Activated CD4-positive, alpha-beta T cell treated with anti-CD3 and anti-CD28 coated beads, Interleukin-2, Interleukin-4, amounts not matched to agents 100 ng/mL and 50 ng/mL, durations not matched to agents 16 hours and 8 hours (primary cell): ENCODE measurements at places on chromosomes 13 and 19.

- DNase-seq = no peak
Measured at GRCh38 chr19:29622166-29623070, 16.3 kb downstream of the POP4 start.

DNA sequence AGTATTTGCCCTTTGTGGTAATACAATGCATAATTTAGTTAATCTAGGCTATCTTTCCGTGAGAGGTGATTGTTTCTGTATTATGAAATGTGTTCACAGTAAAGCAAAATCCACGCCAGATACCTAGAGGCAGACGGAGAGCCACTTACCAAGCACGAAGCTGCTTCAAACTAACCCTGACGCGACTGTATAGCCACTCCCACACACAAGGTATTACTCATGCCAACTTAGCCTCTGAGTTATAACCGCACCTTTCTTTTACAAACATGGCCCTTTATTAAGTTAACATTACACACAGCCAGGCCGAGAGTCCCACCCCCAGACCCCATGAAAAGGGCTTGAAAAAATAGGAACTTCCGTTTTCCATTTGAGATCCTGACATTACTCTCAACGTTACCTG, 185.7 kb downstream of the ABCC4 start:
- DNase-seq = no peak

- no peak for DNase-seq
Measured at GRCh38 chr13:107252428-107252827, 684.5 kb upstream of the ARGLU1 start.

DNA sequence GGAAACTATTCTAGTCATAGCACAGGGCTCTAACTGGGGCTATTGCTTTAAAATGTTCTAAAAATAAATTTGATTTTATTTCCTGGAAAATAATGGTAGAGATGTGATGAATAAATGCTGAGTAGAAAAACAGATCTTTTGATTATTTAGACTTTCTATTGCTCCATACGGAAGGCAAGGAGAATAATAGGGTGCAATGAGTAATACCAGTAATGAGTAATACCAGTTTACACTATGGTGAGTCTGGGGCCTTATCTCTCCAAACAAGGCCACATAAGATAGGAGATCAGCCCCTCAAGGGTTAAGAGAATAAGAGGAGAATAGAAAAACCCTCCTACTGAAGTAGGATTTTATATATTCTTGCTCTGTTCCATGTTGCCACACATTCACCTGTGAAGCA, 390.4 kb downstream of the KLF5 start:
- DNase-seq = no peak

DNA sequence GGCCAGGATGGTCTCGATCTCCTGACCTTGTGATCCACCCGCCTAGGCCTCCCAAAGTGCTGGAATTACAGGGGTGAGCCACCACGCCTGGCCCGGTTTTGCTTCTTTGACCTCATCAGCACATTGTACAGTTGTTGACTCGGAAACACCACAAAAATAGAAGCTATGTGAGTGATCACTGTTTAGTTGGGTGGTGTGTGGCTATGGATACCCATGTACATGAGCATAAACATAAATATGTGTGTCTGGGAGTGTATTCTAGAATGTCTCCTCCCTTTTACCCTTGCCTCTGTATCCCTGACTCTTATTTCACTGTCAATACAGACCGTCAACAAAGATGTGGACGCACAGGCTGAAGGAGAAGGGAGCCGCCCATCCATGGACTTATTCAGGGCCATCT, 14.4 kb upstream of the WDR88 start:
- no peak for DNase-seq

DNA sequence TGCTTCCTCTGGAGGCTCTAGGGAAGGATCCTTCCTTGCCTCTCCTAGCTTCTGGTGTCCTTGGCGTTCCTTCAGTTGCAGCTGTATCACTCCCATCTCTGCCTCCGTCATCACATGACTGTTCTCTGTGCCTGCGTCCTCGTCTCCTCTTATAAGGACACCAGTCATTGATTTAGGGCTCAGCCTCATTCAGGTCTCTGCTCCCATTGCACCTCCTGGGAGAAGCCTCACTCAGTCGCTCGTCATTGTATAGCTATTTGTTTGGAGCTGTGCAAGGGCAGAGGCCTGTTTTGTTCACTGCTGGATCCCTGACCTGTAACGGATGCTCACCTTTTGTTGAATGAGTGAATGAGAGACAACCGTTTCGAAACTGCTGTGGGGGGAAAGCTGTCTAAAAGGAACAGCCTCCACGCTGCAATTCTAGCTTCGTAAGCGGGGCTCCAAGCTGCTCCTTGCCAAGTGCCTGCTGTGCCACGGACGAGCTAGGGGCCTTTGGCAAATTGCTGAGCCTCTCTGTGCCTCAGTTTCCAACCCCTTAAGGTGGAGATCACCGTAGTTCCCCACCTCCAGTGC, 17.2 kb downstream of the BRSK1 start:
- DNase-seq = no peak

GRCh38 chr13:112802802-112803195, 113.0 kb downstream of the ATP11A start:
- no peak for DNase-seq

GRCh38 chr13:50745542-50746115, 97.9 kb downstream of the DLEU7 start:
- no peak for DNase-seq

DNA sequence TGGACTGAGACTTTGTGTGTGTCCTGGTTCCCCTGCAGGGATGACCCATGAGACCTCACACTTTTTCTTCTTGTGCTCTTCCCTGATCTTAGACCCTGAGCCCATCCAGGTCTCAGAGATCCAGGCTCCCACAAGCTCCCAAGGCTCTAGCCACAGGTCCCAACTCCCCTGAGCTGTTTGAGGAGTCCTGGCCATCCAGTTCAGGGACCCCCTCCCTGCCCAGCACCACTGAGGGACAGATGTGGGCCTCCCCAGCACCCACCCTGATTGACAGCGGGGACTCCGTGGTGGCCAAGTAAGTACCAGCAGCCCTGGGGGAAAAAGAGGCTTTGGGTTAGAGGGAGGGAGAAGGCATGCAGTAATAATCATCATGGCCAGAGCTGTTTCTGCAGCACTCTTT, 1.7 kb downstream of the PROSER3 start:
- DNase-seq = no peak

GRCh38 chr19:54436031-54436523, 12.9 kb upstream of the LENG8 start:
- DNase-seq = no peak

DNA sequence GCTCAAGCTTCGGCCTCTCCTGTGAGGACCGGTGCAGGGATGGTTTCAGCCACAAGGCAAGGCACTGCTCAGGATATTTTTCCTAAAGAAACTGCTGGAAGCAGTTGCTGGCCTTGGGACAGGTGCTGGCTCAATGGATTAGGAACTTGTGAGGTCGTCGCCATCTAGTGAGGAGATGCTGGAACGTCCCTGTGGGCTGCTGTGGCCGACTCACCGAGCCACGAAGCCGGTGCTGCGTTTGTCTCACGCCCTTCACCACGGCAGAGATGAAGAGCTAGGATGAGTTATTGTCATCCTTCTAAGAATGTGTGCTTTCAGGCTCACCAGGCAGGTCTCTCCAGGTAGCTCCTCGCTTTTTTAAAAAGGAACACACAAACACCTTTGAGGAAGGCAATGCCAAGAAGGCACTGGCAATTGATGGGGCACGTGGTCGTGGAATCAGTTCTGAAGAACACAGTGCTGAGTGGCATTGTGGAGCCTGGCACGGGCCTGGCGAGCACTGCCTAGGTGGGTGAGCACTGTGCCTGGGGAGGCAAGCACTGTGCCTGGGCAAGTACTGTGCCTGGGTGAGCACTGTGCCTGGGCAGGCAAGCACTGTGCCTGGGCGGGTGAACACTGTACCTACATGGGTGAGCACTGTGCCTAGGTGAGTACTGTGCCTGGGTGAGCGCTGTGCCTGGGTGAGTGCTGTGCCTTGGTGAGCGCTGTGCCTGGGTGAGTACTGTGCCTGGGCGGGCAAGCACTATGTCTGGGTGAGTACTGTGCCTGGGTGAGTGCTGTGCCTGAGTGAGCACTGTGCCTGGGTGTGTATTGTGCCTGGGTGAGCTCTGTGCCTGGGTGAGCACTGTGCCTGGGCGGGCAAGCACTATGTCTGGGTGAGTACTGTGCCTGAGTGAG, 140.4 kb downstream of the TEX29 start:
- DNase-seq = peak; percentile 4

DNA sequence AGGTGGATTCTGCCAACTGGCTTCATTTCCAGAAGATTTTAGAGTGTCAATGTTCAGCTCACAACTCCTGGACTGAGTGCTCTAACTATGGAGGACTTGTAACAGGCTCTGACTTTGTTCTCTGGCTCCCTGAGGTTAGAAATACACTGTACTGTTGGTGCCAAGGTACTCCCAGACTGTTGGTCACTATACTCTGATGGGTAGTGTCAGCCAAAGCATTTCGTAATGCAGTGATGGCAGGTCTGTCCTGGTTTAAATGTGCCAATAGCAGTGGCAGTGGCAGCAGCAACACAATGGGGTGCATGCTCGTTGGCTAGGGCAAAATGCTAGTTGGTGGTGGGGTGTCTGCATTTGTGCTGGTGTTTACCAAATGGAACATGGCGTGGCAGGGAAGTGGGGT, 472.2 kb downstream of the TDRD3 start:
- no peak for DNase-seq

GRCh38 chr13:110329798-110330461, 22.8 kb downstream of the COL4A2 start:
- DNase-seq = no peak

GRCh38 chr13:28716511-28716910, 2.3 kb downstream of the SLC46A3 start:
- no peak for DNase-seq

DNA sequence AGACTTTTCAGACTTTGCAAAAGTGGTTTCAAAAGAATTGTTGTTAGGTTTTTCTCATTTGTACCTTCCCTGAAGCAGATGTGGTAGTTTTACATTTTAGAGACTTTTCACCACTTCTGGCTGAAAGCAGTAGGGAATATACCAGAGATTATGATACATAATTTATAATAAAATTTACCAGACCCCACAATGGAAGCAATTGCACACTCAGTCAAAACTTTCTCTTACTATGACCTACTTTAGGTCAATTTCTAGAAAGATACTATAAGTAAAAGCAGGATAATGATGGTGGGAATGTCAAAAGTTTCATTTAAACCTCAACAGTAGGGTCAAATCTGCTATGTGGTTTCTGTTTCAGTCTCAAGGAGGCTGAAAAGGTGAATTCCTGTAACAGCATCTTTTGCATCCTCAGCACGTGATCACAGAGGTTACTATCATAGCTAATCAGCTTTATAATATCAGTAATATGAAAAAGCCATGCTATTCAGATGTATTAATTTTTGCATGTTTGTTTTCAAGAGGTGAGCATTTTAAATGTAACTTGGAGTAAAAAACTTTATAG, 26.9 kb downstream of the PCCA start:
- DNase-seq = no peak

- DNase-seq = no peak
Measured at GRCh38 chr13:51816604-51817249, 12.8 kb upstream of the DHRS12 start.

GRCh38 chr13:89115307-89115706, 1444.1 kb downstream of the SLITRK5 start:
- DNase-seq = no peak

DNA sequence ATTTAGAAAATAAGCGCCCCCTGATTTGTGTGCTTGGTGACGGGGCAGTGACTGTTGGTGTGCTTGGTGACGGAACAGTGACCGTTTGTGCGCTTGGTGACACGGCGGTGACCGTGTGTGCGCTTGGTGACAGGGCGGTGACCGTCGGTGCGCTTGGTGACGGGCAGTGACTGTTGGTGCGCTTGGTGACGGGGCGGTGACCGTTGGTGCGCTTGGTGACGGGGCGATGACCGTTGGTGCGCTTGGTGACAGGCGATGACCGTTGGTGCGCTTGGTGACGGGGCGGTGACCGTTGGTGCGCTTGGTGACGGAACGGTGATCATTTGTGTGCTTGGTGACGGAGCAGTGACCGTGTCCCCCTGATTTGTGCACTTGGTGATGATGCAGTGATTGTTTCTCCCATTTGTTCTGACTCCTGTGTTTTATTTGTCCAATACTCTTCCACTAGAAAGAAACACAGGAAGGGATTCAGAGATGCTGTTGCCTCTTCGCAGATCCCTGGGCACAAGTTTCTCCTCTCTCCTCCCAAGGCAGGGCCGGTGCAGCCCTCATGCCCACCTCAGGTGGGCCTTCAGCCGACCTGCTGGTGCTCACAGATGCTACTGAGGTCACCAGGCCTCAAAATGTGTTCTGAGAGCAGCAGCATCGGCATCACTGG, 128.3 kb downstream of the ATP11A start:
- DNase-seq = no peak

DNA sequence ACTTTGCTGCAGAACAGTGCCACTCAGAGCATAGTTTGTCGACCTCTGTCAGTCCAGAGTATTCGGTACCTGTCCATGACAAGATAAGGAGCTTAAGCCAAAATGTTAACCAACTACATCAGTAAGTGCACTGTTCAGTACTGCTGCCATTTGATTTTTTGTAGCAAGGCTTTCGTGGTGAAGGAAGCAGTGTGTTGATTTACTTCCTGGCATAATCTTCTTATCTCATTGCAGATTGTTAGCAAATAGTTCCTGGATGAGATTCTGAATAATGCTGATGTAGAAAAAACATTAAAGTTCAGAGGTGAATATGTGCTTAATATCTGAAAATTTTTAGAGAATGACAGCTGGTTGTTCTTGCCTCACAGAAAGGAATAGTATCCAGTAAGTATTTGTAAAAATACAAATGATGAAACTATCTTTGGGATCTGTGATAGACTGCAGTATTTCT, 85.7 kb downstream of the LRRC63 start:
- no peak for DNase-seq

DNA sequence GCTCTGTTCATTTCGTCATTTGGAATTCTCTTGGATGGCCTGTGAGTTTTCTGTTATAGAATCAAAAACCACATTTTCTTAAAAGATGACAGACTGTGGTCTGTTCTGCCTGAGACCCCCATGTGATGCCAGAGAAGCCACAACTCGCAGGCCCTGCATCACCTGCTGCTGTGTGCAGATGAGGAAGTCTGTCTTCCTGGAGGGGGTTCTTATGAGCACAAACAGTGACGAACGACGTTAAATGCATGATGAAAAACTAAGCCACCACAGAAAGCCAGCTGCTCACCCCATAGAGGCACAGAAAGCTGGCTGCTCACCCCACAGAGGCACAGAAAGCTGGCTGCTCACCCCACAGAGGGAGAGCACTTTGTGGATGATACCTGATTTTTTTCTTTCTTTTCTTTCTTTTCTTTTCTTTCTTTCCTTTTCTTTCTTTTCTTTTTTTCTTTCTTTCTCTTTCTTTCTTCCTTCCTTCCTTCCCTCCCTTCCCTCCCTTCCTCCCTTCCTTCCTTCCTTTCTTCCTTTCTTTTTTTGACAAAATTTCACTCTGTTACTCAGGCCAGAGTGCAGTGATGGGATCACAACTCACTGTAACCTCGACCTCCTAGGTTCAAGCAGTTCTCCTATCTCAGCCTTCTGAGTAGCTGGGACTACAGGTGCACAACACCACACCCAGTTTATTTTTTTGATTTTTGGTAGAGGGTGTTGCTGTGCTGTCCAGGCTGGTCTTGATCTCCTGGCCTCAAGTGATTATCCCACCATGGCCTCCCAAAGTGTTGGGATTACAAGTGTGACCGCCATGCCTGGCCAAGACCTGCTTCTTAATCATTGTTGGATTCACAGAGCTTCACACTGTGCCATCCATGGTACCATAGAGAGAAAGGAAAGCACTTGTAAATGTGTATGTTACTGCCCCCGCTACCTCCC, 1191.4 kb downstream of the UQCRFS1 start:
- no peak for DNase-seq
